Activated T-cell treated with anti-CD3 and anti-CD28 coated beads, Interleukin-2, amount 50 U/mL, for 24 hours (primary cell): ENCODE measurements at places on chromosomes 4 and X.

GRCh38 chr4:55499495-55499894, 47.2 kb downstream of the CLOCK start:
- no peak for DNase-seq

DNA sequence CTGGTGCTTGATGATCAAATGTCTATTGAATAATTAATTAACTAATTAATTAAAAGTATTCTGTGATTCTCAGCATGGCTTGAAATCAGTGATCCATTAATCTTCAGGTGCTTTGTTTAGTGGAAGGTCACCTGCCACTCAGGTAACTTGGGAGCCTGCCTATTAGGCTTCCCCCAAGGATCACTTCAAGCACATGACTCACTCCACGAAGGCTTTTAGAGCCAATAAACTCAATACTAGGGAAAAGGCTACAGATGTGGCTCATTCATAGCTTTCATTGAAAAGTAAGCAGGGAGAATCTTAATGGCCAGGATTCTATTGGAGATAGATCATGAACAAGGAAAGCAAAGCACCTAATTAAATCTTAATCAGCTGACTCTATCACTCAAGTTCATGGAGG, 21.3 kb downstream of the AREG start:
- no peak for DNase-seq

- no peak for DNase-seq
These were observed 229.3 kb downstream of the ANKRD50 start for GRCh38 chr4:124483048-124483906.

- DNase-seq = no peak
These were observed 1.8 kb downstream of the EPHA5 start for GRCh38 chr4:65668201-65669089.

GRCh38 chrX:21870494-21870893, 14.7 kb downstream of the YY2 start:
- no peak for DNase-seq

- DNase-seq = no peak
These were observed 6.3 kb downstream of the MAGEB1 start for GRCh38 chrX:30253257-30253656.

- no peak for DNase-seq
These were observed 69.1 kb upstream of the HPGD start for GRCh38 chr4:174591243-174592021.
